ENCODE measurements at places on chromosomes 1 and 21.

DNA sequence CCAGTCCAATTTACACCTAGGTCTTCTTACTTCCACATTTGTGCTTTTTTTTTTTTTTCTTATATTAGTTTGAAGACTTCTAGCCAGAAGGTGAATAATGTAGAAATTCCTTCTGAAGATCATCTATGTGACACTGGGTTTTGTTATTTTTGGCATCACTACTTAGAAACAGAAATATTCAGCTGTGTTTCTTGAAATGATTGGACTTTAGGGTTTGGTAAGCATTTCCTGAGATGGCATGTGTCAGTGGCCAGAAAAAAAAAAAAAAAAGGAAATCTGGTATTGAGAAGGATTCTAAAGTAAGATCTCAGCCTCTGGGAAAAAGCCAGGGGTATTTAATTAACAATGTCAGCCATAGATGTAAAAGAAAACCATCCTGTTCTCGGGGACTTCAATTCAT lies 43.4 kb upstream of the LRRC8C start:
- no peak for DNase-seq

DNA sequence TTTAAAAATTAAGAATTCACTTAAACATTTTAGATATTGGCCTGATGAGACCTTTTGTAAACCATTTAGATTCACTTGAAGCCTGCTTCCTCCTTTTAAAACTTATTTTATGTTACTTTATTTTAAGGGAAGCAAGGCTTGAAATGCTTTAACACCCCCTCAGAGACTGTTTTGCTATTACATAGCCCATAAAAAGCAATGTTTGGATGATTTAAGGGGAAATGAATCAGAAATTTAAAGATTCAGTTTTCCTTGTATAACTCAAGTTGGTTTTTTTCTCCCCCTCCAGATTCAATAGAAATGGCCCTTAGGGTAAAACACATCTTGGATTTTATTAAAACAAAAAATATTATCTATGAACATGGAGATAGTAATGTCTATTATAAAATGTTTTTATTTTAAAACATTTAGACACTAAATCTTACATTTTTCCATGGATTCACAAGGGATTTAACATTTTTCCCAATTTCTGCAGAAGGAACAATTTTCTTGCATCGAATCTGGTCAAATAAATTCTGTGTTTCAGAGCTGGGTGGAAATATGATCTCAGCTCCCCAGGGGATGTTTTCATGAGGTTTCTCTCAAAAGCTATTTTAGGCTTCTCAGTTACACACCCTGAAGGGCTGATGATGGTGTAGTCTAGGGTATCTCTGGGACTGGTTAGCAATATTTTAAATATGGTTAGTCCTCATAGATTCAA lies 69.3 kb upstream of the WARS2 start:
- no peak for DNase-seq

DNA sequence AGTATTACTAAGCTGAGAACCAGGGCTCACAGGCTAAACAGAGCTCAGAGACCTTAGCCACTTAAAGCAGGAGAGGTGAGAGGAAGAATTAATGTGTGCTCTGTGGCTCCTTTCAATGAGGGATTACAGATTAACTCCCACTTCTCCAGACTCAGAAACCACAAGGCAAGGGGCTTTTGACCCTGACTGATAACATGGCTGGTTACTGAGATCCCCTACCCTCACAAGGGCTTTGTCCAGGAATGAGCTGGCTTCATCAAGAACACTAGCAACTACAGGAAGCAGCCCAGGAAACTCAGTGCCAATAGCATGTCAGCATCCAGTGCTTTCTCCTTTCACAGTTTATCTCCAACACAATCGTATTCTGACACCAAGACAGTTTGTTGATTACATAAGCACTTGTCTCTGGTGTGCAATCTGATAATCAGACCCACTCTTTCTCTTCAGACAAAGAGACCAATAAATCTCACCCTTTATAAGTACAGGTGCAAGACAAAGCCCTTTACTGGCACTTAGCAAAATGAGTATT lies 38.8 kb downstream of the ERI3 start:
- no peak for DNase-seq

DNA sequence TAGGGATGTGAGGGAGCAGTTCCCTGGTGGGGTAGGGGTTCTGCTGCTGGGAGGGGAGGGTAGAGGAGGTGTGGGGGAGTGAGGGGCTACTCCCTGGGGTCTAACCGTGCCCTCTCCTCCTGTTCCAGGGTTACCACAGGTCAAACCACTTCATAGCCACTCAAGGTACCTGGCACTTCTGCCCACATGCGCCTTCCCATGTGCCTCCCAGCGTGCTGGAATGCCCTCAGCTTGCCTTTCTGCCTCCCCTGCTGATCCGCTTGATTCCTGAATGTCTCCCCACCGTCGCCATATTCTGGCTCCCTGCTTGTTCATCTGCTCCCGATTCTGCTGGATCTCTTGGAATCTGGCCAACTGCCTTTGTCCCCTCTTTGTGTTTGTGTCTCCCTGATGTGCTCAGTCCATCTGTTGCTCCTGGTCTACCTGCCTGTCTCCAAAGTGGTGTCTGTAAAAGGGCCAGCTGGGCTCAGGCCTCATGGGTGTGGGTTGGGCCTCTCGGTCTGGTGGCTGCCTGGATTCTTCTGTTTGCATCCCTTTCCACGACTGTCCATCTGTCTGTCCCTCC lies 74.4 kb downstream of the PTPRU start:
- DNase-seq, result no peak
